Heart left ventricle (tissue), 16 donors: ENCODE measurements at places on chromosomes 7 and 10. TPM values are rescaled to one million over a fixed set of nuclear protein-coding genes. Genes with fewer than 3 reads are reported as not detected.
A peak's percentile ranks its signal among the peaks of the same experiment; 100 is the strongest.

DNA sequence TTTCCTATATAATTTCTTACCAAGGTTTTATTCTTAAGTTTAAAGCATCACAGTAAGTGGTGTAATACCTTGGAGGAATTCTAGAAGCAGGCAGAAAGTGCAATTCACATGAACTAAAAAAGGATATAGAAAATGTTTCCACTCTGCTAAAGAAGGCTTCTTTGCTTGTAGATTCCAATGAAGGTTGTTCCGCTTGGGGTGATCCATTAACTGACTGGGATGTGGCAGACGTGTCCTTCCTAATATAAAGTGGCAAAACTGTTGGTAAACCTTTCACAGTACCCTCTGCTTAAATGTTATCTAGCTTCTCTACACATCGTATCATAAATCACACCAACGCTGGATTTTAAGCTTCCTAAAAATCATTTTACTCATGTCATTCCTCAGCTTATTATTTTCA is 2.3 kb downstream of the ZC3HC1 start:
- H3K27ac ChIP-seq: no peak overlapping the region
- H3K4me3 ChIP-seq: no peak overlapping the region
- peaks cover 22% of the 10 kb centered on the region for H3K4me1 ChIP-seq
- H3K27me3 ChIP-seq: no peaks in the 10 kb centered on the region
- DNase-seq: no peak
- H3K36me3 ChIP-seq: peaks cover 33% of the 10 kb centered on the region

- no peaks in the 10 kb centered on the region for H3K36me3 ChIP-seq
- H3K4me1 ChIP-seq: no peaks in the 10 kb centered on the region
- no peak overlapping the region for H3K4me3 ChIP-seq
- no peak for DNase-seq
- H3K27ac ChIP-seq: no peak overlapping the region
Measured at GRCh38 chr7:12929476-12930140, 242.2 kb downstream of the ARL4A start.

GRCh38 chr7:93799750-93800357 is 90.7 kb downstream of the TFPI2 start:
- H3K36me3 ChIP-seq: no peaks in the 10 kb centered on the region
- no peak overlapping the region for H3K27ac ChIP-seq
- H3K4me3 ChIP-seq: no peak overlapping the region
- no peak for DNase-seq
- H3K4me1 ChIP-seq: no peaks in the 10 kb centered on the region
- H3K27me3 ChIP-seq: no peaks in the 10 kb centered on the region

- peaks cover 25% of the 10 kb centered on the region for H3K4me1 ChIP-seq
- no peaks in the 10 kb centered on the region for H3K36me3 ChIP-seq
- no peak overlapping the region for H3K4me3 ChIP-seq
- DNase-seq: no peak
- H3K27ac ChIP-seq: peak overlapping the region; percentile 32
Measured at GRCh38 chr10:17062009-17062408, 67.6 kb downstream of the CUBN start.

- H3K4me1 ChIP-seq: no peaks in the 10 kb centered on the region
- H3K27ac ChIP-seq: no peak overlapping the region
- DNase-seq: no peak
Measured at GRCh38 chr7:148108381-148108780, 482.2 kb upstream of the C7orf33 start.

GRCh38 chr10:127215866-127216265 is 19.5 kb upstream of the INSYN2A start:
- H3K36me3 ChIP-seq: no peaks in the 10 kb centered on the region
- no peak for DNase-seq
- no peak overlapping the region for H3K4me3 ChIP-seq
- H3K27me3 ChIP-seq: no peaks in the 10 kb centered on the region

DNA sequence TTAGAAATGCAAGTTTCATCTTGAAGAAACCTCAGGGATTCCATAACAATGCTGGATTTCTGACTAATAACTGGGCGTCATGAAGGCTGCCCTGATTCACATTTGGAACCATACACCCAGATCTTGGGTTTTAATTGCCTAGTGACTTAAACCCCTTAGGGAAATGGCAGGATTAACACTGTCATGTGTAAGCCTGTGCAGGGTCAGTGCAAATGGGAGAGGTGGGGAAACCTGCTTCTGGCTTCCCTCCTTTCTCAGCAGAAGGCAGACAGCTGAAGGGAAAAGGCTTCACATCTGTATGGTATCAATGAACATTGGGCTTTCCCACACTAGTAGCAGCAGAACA is 364.2 kb downstream of the ANKRD30A start:
- DNase-seq: no peak
- no peaks in the 10 kb centered on the region for H3K4me1 ChIP-seq
- no peak overlapping the region for H3K27ac ChIP-seq
- no peaks in the 10 kb centered on the region for H3K27me3 ChIP-seq
- H3K36me3 ChIP-seq: no peaks in the 10 kb centered on the region
- H3K4me3 ChIP-seq: no peak overlapping the region

DNA sequence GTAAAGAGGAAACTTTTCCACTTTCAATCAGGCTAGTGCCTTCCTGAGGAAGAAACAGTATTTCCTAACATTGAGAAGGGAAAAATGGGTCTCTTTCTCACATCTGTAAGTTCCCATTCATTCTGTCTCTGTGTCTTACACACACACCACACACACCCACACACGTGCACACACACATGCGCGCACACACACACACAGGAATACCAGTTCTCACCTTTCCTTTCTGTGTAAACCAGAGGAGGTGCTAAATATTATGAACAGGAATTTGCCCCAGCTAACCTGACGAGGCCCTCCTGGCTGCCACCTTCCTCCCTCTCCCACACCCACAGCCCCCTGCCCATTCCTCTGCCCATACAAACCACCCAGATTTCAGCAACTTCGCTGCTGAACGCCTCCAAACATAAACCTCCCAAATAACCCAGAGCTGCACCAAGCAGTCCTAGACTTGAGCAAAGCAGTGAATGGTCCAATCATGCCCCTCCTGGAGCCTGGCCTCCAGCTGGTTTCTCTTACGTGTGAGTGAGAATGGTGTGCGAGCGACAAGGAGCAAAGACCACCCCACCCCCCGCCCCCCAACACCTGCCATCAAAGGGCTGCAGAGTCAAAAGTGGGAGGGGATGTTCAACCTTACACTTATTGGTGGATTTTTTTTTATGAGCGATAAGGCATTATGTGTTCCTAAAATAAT is 190.5 kb downstream of the HECW1 start:
- peaks cover 21% of the 10 kb centered on the region for H3K27me3 ChIP-seq
- no peak for DNase-seq
- no peak overlapping the region for H3K27ac ChIP-seq
- no peak overlapping the region for H3K4me3 ChIP-seq

GRCh38 chr10:101018600-101019439 is 12.1 kb downstream of the PDZD7 start:
- peak overlapping the region; percentile 25 for H3K4me3 ChIP-seq
- DNase-seq: peak; percentile 92
- no peaks in the 10 kb centered on the region for H3K27me3 ChIP-seq
- no peaks in the 10 kb centered on the region for H3K36me3 ChIP-seq
- no peak overlapping the region for H3K27ac ChIP-seq
- peaks cover 13% of the 10 kb centered on the region for H3K4me1 ChIP-seq

GRCh38 chr10:119502618-119503155 is 39.8 kb downstream of the RGS10 start:
- no peaks in the 10 kb centered on the region for H3K4me1 ChIP-seq
- no peak for DNase-seq
- H3K27me3 ChIP-seq: no peaks in the 10 kb centered on the region
- H3K27ac ChIP-seq: no peak overlapping the region
- no peaks in the 10 kb centered on the region for H3K36me3 ChIP-seq

DNA sequence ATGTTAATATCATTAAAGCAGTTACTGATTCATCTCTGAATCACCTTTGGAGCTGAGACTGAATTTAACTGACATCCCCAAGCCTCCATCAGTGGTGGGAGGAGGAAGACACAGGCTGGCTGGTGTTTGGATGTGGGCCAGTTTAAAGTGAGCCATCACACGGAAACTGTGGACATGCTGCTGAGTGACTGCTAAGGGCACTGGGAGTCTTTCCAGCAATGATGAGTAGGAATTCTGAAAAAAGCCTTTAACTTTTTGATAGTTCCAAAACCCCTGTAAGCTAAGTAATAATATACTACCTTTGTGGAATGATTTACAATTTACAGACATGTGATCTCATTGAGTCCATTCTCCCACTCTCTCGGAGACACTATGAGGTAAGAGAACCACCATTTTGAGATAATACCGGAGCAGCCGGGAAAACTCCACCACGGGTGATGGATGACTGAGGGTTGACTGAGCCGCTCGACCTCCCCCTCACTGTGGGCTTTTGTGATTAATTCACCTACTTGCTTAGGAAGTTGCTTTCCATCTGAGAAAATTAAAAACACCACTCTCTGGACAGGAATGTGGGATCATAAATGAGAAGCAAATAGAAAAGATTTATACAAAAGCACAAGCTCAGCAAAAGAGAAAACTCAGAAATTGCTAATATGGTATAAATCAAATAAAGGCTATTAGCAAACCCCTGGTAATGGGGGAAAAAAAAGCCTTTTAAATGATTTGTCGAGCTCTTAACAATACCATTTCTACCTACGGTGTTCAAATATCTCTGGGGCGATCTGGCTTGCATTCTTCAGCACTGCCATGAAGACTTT is 194.8 kb downstream of the FANK1 start:
- no peaks in the 10 kb centered on the region for H3K27me3 ChIP-seq
- no peak overlapping the region for H3K4me3 ChIP-seq
- no peak for DNase-seq
- H3K4me1 ChIP-seq: no peaks in the 10 kb centered on the region
- no peaks in the 10 kb centered on the region for H3K36me3 ChIP-seq
- H3K27ac ChIP-seq: no peak overlapping the region

GRCh38 chr7:138981332-138982203 is at the start of gene KIAA1549:
Gene KIAA1549, minus strand, starts transcription at chr7:138981389. Its CDS starts 120 bp downstream, at chr7:138981269.
- H3K27ac ChIP-seq: peak within 1 kb of the TSS; percentile 47
- peak; percentile 83 for DNase-seq
- no peaks in the 10 kb centered on the region for H3K36me3 ChIP-seq
- H3K4me3 ChIP-seq: peak within 1 kb of the TSS; percentile 85
- H3K27me3 ChIP-seq: no peaks in the 10 kb centered on the region

- no peak for DNase-seq
- H3K4me1 ChIP-seq: no peaks in the 10 kb centered on the region
- no peaks in the 10 kb centered on the region for H3K36me3 ChIP-seq
- H3K27me3 ChIP-seq: no peaks in the 10 kb centered on the region
Measured at GRCh38 chr7:31437250-31437865, 76.5 kb upstream of the ITPRID1 start.

GRCh38 chr7:15681631-15682030 is 4.9 kb downstream of the MEOX2 start:
- H3K4me3 ChIP-seq: peak overlapping the region; percentile 70
- H3K27me3 ChIP-seq: peaks cover 9% of the 10 kb centered on the region
- peak overlapping the region; percentile 94 for H3K27ac ChIP-seq
- no peak for DNase-seq

GRCh38 chr10:21523557-21524008 is 1.9 kb downstream of the SKIDA1 start:
- H3K27ac ChIP-seq: peak overlapping the region; percentile 99
- no peaks in the 10 kb centered on the region for H3K36me3 ChIP-seq

DNA sequence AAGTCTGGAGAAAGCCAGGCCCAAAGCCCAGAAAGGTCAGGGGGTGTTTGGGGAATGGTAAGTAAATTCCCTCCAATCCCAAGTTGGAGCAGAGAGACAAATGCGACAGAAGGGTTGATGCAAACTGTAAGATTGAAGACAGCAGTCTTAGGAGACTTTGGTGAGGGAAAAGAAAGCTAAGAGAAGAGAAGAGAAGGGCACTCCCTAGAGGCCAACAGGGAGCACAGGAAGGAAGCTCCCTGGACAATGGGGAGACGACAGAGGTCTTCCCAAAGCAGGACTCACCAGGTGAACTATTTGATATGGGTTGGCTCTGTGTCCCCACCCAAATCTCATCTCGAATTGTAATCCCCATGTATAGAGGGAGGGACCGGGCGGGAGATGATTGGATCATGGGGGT is 151.5 kb downstream of the KIF20B start:
- no peak for DNase-seq
- no peaks in the 10 kb centered on the region for H3K4me1 ChIP-seq
- H3K36me3 ChIP-seq: no peaks in the 10 kb centered on the region
- no peaks in the 10 kb centered on the region for H3K27me3 ChIP-seq
- H3K4me3 ChIP-seq: no peak overlapping the region
- H3K27ac ChIP-seq: no peak overlapping the region

DNA sequence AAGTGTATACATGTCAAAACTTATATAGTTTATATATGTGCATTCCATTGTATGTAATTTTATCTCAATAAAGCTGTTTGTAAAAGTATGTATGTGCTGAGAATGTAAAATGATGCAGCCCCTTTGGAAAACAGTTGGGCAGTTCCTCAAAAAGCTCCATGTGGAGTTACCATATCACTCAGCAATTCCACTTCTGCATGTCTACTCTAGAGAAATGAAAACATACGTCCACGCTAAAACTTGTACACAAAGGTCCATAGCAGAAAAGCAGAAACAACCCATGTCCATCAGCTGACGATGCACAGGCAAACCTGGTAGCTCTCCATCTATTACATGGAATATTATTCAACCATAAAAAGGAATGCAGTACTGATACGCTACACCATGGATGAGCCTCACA is 8.3 kb upstream of the RGS10 start:
- no peak for DNase-seq
- no peak overlapping the region for H3K27ac ChIP-seq
- no peak overlapping the region for H3K4me3 ChIP-seq
- H3K36me3 ChIP-seq: no peaks in the 10 kb centered on the region

Gene TMEM213
- total RNA-seq: not detected

Gene IL2RA
- total RNA-seq: not detected

Gene FRMPD2
- not detected for total RNA-seq

Gene PITX3
- total RNA-seq: 0.18 TPM

Gene PBLD
- 2.1 TPM for total RNA-seq

Gene CALML3
- total RNA-seq: not detected

Gene PHTF2
- 23.9 TPM for total RNA-seq

Gene NRAP
- 1,380 TPM for total RNA-seq

Gene TSPAN33
- total RNA-seq: 21.5 TPM

Gene ZC3HAV1L
- total RNA-seq: 3.7 TPM

Gene EVX1
- not detected for total RNA-seq

Gene TMEM176B
- total RNA-seq: 88.5 TPM
